ENCODE measurements at places on chromosomes 3 and 15.

DNA sequence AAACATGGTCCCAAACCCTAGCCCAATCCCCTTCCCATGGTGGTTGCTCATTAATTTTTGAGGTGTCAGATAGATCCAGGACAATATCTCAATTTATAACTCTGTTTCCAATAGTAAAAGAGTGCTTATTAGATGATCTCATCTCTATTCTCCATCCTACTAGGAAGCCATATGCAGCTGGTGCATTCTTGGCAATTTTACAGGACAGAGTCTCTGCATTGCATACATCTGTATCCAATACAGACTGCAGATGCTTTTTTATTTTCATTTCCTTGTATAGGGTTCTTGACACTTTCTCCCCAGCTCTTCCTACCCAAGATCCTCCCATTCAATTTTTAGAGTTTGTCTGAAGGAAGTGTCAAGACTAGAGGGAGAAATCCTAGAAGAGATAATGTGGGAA lies 194.8 kb upstream of the DPH6 start:
- no peak for DNase-seq

- no peak for DNase-seq
Observed at GRCh38 chr3:45017821-45018220, 8.3 kb upstream of the CLEC3B start.

GRCh38 chr3:53181024-53181371 lies 20.0 kb downstream of the PRKCD start:
- DNase-seq: no peak

DNA sequence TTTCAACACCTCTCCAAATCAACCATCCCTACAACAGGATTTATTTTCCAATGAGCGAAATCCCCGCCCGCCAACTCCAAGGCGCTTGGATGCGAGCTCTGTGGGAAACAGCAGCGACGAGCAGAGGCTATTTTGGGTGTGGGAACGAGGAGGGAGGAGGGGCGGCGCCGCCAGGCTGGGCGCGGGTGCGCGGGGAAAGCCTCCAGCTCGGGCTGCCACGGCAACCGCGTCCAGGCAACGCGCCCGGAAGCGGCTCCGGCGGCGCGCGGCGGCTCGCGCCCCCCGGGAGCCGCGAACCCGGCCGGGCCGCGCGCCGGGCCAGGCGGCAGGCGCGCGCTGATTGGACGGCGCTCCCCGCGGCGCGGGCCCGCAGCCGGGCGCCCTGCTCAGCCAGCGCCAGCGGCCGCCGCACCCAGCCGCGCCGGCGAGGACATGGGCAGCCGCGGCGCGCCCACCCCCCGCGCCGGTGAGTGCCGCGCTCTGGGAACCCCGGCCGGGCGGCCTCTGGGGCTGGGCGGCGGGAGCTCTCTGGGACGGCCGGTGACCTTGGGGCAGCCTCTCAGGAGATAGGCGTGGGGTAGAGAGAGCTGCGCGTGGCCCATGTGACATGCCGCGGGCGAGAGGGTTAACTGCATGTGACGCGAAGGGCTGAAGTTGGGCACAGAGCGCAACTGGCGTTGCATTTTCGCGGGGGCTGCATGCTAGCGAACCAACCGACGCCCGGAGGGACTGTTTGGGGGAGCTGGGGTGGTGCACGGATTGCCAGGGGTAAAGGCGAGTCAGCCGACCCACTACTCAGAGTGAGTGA lies at the start of gene FAM81A:
Gene FAM81A, plus strand, starts transcription at position 370 of the 808 bp plus-strand sequence. CDS start 20,441 bp downstream, outside the sequence.
- DNase-seq: peak; percentile 96

GRCh38 chr15:92653836-92654539 lies 1.6 kb downstream of the FAM174B start:
- peak; percentile 67 for DNase-seq

DNA sequence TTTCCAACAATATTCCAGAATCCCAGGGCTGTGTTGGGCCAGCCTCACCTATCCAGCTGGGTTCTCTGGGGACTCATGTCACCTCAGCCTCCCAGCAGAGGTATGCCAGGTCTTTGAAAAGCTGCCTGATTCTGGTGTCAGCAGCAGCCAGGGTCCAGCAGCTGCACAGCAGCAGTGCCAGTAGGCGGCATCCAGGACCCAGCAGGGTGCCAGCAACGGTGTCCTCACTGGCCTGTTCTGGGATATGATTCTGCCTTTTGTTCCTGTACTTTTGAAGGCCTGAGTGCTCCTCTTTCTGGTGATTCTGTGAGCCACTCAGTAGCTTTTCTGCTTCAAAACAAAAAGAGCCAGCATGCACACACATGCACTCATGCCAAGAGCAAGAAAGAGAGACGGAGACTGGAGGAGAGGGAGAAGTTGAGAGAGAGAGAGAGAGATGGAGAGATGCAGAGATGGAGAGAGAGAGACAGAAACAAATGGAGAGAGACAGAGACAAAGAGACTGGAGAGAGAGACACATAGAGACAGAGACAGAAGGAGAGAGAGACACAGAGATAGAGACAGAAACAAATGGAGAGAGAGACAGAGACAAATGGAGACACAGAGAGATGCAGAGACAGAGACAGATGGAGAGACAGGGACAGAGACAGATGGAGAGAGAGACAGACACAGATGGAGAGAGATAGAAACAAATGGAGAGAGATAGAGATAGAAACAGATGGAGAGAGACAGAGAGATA lies 205.7 kb downstream of the UACA start:
- DNase-seq: no peak

DNA sequence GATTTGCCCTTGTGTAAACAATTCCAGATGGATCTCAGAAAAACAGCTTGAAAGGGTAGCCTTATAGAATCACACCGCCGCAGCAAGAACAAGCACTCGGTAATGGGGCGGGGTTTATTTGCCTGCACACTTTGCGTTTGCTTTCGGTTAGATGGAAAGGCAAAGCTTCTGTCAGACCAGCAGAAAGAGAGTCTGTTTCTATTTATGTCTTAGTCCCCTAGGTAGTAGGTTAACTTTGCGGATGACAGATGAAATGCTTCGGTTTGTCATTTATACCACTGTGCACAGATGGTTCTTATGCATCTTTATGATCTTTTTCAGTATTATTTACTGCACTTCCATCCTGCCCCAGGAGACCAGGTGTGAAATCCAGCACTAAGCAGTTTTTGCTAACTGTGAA lies 62.2 kb downstream of the PYDC2 start:
- no peak for DNase-seq

- no peak for DNase-seq
Observed at GRCh38 chr15:52337198-52337853, 41.7 kb upstream of the MYO5C start.

DNA sequence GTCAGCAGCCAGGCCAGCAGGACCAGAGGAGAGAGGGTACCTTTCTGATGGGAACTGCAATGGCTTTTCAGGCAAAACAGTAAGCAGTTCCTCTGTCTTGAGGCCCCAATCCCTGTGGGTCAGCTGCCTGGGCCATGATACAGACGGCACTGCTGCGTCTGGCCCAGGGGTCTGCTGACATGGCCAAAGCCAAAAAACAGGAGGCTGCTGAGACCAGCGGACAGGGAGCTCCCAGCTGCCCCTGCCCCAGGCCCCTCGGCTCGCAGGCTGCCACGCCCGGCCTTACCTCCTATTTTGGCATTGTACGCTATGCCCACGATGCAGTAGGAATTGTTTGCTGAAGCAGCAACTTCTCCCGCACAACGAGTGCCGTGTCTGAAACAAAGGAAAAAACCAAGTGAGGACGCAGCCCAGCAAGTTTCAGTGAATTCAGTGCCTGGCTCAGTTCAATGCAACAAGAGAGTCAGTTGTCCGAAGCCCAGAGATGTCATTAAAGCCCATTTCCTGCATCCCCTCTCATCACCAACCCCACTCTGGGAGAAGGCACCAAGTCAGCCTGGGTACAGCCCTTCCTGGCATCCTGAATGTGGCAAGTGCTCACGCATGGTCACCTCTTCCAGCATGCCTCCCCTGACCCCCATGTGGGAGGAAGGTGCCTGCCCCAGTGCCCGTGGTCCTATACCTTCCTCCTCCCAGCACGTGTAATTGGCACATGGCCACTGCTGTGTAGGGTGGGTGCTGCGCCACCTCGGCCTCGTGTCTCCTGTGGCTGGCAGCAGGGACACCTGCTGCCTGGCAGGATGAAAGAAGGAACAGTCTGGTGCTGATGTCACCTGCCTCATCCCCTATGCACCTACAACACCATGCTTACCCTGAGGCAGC lies 61.7 kb downstream of the PCSK6 start:
- DNase-seq: no peak

DNA sequence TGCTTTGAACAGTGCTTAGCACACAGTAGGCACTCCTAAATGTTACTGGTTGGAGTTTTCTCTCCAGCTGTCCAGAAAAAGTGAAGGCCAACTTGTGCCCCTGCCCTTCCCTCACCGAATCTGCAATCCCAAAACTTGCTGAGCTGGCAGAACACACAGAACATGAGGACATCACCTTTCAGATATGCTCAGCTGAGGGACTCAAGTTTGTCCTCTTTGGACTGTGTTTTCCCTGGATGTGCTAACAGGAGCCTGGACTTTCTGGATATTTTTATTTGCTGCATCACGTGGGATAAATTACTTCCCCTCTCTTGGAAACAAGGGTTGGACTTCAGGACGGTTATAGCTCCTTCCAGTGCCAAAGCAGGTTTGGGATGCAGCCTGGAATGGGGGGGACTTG lies 59.5 kb upstream of the SMAD6 start:
- DNase-seq: no peak

- DNase-seq: peak; percentile 25
Observed at GRCh38 chr3:173397161-173398110, at the start of gene NLGN1. Gene NLGN1, plus strand, starts transcription at chr3:173397744.

GRCh38 chr3:11933529-11933928 lies 70.7 kb upstream of the SYN2 start:
- DNase-seq: no peak

GRCh38 chr15:50146632-50147031 lies 27.6 kb upstream of the ATP8B4 start:
- no peak for DNase-seq

DNA sequence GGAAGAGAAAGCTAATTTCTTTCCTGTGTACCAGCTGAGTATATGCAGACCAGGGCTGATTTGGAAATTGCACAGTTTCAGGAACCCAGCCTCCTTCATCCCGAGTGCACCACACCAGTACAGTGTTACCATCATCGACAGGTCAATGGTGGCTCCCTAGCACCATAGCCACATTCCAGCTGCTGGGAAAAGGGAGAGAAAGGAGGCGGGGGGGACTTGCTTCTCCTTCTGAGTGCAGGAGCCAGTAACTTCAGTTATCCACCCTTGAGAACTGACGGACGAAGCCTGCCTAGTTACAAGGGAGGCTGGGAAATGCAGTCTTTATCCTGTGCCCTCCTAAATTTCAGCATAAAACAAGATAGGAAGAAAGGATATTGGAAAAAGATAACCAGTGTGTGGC lies 129.7 kb upstream of the PRICKLE2 start:
- DNase-seq: no peak

- DNase-seq: no peak
Observed at GRCh38 chr3:140995881-140996280, 54.2 kb downstream of the SLC25A36 start.

GRCh38 chr3:14435175-14436014 lies 33.0 kb downstream of the SLC6A6 start:
- DNase-seq: no peak

DNA sequence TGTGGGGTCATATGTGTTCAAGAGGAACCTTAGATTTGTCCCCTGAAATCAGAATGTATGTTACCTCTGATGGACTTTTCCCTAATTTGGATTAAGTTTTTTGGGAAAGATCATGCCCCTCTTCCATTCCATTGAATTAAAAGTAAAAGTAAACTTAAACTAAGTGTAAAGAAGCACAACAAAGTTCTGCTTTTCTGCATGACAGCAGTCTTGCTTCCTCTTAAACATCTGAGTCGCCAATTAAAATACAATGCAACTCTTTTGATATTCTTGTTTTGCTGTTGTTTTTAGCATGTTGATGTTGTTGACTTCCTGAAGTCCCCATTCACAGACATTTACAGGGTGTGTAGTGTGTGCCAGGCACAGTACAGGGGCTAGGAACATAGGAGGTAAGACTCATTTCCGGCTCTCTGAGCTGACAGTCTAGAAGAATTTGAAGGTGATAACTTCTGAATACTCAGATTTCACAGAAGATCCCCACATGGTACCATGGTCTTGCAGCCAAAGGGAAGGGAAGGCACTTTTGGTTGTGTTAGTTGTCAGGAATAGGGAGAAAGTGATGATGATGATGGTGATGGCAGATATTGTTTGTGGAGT lies 45.0 kb downstream of the USP13 start:
- no peak for DNase-seq

DNA sequence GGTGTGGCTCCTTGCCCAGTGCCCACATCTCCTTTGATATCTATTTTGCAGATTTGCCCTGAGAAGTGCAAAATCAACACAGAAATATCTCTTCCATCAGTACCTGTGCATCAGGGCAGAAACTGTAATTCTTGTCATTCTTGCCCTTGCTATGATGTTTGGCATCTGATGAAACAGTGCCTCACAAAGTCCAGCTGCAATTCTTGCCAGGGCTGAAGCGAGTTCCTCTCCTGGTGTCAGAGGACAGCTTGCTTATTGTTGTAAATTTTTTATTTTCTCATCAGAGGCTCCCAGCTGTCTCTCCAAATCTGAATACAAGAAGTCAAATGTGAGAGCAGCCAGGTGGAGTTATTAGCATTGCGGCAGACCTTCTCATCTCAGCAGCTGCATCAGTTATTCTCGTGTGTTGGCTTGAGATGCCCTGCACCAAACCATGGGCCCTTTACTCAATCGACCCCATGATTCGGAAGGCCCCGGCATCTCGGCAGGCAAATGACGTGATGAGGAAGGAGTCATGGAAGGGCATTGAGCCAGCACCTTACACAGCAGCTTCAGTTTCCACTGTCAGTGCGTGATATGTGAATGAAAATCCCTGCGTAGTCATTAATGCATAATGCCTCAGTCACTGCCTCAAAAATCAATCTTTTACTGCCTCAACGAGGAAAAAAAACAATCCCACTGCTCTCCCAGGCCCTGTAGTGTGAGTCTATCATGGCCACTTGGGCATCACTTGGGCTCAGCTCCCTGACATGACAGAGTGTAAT lies 93.4 kb downstream of the CCNL1 start:
- no peak for DNase-seq

GRCh38 chr3:125160606-125161371 lies 51.8 kb downstream of the SLC12A8 start:
- DNase-seq: no peak

- no peak for DNase-seq
Observed at GRCh38 chr3:190260301-190260700, 61.9 kb downstream of the CLDN1 start.

DNA sequence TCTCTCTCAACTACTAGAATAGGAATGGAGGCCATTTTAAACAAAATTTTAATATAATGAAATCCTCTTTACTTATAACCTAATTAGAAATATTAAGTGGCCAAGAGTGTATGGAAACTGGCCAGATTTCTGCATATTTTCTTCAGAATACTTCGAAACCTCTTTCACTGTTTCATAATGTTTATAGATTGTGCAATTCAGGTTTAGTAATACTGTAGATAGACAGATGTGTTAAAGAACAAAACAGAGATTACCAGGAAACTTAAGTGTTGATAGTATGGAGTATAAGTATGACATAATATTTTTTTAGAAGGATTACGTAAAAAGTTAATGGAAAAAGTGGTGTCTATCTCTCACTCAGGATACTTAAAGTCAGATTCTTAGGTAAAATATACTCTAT lies 4.7 kb downstream of the ABHD5 start:
- DNase-seq: no peak

- no peak for DNase-seq
Observed at GRCh38 chr3:30578986-30579579, 27.3 kb upstream of the TGFBR2 start.

Measured in GM13977 (cell line).